ENCODE measurements at places on chromosomes 2 and 18.

DNA sequence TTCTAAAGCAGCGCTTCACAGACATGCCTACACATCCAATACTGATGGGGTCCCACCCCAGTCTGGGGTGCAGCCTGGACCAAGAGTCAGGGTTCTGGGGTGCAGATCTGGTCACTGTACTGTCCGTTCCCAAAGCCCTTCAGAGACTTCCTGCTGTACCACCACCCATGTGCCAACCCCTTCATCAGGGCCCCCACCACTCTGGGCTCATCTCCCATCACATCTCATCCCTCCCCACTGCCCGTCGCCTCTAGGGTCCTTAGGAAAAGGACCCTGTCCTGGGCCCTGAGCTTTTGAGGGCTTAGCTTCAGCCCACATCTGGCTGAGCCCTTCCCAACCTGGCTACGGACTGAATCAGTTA lies 37.9 kb upstream of the ID2 start:
- DNase-seq, result no peak

DNA sequence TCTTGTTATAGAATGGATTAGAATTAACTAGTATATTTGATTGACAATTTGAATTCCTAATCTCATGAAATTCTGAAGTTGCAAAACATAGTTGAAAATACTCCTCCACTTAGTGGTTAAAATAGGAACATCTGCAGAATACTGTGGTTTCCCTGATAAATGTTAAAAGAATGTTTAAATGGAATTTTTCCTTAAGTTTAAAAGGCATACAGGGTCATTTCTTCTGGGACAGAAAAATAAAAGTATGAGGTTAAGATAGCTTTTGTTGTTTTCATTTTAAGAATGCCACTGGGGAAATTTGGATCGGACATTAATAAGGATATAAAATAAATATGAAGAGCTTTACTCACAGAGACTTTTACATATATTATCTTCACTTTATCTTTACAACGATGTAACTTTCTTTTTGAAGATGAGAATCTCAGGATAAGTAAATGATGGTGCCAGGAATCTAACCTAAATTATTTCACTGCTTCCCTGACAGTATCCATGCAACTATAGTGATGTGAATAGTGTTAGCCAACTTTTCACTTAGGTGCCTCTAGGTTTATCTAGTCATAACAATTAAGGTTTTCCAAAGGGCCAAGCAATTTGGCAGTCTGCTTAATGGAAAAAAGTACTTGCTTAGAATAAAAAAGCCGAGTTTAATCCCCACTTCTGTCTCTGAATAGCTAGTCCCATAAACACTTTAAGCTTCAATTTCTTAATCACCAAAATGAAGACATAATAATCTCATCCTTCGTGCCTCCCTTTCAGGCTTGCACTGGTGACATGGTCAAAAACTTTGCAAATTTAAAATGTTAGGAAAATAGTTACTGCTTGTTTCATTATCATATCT lies 151.8 kb upstream of the STK17B start:
- DNase-seq, result no peak

GRCh38 chr2:190634381-190634780 lies 14.5 kb upstream of the NAB1 start:
- DNase-seq, result no peak

DNA sequence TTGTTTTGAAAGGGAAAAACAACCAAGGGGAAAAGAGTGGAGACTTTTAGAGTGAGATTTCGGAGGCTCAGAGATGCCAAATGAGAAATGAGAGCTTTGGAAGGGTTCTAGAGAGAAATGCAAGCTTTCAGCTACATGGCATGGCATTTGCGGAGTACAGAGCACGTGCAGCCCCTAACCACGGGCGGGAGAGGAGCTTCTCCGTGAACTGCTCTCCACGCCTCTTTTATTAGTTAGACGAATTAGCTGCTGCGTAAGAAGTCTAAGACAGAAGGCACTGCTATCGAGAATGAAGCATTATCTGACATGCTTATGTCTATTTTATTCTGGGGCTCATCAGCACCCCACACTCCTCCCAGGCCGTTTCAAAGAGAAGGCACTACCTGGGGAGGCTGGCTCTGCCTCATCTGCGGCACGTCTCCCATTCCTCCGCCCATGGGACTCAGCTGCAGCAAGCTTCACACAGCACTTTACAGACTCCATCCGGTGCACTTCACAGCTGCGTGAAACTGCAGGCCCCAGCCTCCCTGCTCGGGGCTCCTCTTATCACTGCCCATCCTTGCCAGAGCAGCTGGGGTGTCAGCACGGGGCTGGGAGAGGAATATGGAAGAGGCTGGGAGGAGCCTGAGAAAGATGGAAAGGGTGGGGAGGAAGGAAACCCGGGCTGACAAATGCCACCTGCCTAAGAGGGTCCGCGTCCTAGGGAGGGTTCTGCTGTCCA lies 207.3 kb upstream of the APCDD1 start:
- DNase-seq, result no peak

DNA sequence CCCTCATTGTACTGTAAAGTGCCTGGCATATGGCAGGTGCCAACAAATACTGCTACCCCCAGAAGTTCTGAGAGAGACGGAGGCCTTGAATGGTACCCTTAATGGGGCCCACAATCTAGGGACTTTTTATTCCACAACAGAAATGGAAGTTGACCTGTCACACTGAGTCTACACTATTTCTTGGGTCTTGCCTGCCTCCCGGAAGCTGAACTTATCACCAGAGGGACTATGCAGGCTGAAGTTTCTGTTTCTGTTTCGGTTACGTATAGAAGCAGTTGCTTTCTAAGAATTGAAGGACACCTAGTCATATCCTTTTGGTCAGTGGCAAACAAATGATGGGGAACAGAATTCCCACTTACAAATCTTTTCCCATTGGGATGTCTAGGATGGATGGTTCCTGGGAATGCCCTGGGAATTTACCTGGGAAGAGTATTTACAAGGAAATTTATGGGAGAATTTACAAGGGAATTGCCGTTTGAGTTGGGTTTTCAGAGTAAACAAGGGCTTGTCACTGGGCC lies 74.2 kb downstream of the HS1BP3 start:
- no peak for DNase-seq

GRCh38 chr2:102129951-102130646 lies 12.4 kb upstream of the IL1R1 start:
- DNase-seq, result no peak

DNA sequence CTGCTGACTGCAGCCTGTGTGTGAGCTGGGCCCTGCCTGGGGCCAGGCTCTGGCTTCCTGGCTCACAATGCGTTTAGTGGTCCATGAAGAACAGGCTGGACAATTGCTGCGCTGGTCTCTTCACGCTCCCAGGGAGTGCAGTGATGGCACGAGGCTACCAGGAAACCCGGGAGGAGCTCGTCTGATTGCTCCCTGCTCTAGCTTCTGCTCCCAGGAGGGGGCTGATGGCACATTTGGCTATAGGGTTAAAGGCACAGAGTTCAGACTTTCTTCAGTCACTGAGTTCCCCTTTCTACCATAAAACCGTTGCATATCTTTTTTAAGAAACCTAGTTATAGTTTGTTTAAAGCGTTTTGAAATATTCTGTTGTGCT lies 60.1 kb downstream of the KCNF1 start:
- DNase-seq, result no peak

DNA sequence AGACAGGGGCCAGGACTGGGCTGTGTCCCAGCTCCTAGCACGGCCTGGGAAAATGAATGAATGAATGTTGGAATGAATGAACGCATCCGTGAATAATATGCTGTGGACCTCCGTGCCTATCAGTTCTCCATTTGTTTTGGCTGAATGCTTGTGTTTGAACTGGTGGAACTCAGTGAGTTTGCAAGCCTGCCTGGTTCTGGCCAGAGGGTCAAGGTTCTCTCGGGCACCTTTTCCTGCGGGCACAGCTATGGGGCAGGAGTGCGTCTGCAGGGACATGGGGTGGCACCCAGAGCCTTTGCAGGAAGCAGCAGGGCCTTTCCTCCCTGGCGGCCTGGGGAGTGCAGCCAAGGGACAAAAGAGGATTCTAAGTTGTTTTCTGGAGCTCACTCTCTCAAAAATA lies 17.6 kb upstream of the PDIA6 start:
- no peak for DNase-seq

DNA sequence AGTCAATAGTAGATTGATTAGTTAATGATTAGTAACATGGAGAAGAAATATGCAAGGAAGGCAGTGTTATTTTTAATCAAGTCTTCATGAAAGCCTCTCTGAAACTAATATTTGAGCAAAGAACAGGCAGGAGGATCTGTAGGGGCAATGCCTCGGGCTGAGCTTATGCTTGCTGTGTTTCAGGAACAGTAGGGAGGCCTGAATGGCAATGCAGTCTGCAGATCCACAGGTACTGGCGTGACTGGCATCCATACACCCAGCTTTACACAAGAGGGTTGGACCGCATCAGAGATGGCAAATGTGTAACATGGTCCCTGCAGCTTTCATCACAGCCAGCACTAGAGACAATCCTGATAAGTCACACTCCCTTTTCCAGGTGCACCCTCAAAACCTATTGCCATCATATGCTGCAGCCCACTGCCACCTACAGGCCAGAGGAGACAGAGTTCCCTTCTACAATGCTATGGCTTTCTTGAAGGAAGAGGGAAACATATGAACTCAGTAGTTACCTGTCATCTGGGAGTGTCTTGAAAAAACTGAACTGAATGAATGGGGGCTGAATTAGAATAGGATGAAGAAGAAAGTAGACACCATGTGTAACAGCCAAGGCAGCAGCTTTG lies 582.4 kb upstream of the RAB6C start:
- no peak for DNase-seq

DNA sequence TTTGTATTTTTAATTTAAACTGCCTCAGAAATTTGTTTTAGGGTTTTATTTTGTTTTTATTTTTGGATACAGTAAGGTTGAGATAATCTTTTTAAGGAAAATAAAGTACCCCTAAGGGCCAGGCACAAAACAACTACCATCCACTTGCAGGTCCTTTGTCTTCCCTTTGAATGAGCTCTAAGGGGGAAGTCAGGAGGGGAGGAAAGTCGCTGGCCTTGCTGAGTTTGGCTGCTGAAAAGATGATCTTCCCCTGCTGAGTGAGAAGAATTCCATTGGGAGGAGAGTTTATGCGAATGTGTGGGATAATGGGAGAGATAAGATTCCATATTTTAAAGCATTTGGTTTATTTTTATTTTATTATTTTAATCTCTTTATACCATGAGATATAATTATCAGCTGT lies 100.7 kb downstream of the ARHGAP15 start:
- no peak for DNase-seq

DNA sequence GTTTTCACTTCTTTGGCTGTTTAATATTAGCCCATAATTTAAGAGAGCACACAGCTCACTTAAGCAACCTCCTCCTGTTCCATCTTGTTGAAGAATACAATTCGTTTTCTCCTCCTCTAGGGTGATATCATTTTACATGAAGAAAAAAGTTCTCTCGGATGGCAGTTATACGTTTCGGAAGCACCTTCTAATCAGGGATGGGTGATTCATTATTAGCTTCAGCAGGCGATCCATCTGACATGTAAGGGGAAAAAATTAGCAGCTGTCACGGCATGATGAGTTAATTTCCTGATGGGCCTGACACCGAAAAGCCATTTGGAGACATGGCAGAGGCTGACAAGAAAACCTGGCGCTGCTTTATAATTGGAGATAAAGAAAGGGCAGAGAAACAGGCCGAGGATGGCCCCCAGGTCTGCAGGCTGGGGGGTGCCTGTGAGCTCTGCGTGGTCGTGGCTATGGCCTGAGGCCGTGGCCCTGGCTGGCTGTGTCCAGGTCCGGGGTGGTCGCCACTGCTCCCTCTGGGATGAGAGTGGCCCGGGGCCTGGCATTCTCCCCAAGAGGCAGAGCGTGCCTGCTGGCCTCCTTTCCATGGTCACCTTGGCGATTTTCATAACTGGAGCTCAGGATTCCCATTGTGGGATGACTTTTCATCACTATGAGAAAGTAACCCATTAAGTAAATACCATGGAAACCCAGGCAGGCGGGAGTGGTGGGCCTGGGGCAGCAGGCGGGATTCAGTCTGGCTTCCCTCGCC lies 140.1 kb downstream of the PTGR3 start:
- no peak for DNase-seq

DNA sequence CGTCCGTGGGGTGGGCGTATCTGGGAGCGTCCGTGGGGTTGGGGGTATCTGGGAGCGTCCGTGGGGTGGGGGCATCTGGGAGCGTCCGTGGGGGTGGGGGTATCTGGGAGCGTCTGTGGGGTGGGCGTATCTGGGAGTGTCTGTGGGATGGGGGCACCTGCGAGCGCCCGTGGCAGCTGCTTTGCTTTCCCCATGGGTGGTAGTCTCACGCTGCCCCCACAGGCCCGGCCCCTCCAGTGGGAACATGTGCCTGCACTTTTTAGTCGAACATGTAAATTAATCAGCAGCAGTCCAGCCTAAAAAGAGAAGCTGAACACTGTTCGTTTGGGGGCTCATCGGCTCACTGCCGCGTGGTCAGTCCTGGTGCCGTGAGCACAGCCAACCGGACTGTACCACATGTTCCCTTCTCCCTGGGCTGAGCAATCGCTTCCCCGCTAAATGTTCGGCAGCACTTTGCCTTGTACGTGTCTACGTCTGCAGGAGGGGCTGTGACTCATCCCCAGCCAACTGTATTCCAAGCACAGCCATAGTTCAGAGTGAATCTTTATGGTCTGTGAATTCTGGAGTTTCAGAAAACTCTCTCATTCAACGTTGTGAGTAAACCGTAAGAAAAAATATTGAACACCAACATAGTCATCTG lies 271.5 kb downstream of the AGAP1 start:
- DNase-seq, result no peak

DNA sequence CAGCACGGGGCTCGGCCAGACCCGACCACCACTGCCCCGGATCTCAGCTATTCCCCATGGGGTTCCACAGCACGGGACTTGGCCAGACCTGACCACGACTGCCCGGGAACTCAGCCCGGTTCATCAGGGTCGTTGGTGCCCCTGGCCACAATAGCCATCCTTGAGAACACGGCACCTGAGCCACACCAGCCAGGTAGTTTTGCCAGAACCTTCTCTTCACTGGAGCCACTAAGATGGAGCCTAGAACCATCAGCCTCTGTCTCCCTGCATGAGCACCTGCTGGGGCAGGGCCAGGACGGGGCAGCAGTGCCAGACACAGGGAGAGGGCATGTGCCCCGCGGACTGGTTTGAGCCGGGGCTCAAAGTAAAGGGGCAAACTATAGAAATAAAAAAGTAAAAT lies 11.4 kb upstream of the KCNG2 start:
- no peak for DNase-seq

- DNase-seq, result no peak
Observed at GRCh38 chr2:557635-558301, 119.4 kb downstream of the TMEM18 start.

DNA sequence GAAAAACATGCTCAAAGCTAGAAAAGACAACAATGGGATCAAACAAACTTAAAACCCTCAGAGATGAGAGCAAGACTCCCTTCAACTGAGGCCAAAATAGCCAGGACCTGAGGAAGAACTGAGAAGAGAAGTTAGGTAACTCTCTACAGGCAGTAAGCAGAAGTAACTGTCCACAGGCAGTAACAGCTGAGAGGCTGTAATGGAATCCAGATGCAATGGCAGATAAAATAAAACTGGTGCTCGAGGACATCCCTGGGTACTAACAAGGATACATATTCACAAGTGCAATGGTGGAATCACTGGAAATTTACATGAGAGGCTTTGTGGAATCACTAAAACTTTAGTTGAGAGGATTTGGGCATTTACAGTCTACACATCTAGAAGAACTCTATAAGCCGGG lies 30.4 kb upstream of the C2orf66 start:
- no peak for DNase-seq

- no peak for DNase-seq
Observed at GRCh38 chr2:70817284-70817954, 3.0 kb downstream of the CLEC4F start.

GRCh38 chr2:187393211-187393610 lies 54.8 kb downstream of the CALCRL start:
- no peak for DNase-seq
